ENCODE measurements at places on chromosomes 5 and 9. TPM values are rescaled to one million over a fixed set of nuclear protein-coding genes. Genes with fewer than 3 reads are reported as not detected.

Gene CD74
- 477 TPM for total RNA-seq

Gene DAP
- 54.5 TPM for total RNA-seq

Gene HTR4
- total RNA-seq, result not detected

Gene ARID3C
- not detected for total RNA-seq

DNA sequence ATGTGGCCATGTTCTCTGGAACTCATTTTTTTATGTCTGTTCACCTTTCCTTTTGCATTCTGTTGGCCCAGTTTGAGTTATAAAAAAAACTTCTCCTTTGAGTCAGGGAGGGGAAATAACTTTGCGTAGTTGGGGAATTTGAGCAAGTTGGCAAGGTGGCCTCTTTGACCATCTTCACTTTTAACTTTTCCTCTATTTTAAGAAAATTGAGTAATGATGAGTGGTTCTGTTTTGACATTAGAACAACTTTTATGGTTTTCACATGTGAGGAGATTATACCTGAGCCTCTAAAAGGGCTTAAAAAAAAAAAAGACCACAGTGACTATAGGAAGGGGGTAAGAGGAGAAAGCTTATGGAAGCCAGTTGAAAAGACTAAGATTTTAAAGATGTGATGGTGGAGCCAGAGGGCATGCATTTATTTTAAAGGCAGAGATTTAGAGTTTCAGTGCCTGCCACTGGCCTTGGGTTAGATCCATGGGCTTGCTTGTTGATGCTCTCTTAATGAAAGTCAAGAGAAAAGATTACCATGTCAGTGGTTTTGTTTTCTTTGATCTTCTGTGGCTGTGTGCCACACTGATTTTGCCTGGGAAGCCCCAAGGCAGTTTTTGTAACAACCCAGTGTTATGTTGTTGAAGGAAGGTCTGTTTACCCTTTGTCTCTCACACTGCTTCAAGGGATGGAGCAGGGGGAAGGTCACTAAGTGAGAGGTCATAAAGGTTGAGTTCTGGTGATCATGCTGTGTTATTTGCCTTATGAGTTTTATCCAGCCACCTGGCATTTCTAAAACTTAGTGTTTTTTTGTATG lies 219.7 kb upstream of the CD180 start:
- no peak for DNase-seq
- peak overlapping the region; percentile 41 for H3K27ac ChIP-seq
- peaks cover 8% of the 10 kb centered on the region for H3K4me1 ChIP-seq
- H3K4me3 ChIP-seq, result no peak overlapping the region
- H3K36me3 ChIP-seq, result peaks cover 2% of the 10 kb centered on the region

GRCh38 chr9:90773617-90774016 lies 28.0 kb upstream of the SYK start:
- no peak for DNase-seq
- H3K4me1 ChIP-seq, result no peaks in the 10 kb centered on the region
- peaks cover 39% of the 10 kb centered on the region for H3K27me3 ChIP-seq
- H3K27ac ChIP-seq, result no peak overlapping the region

DNA sequence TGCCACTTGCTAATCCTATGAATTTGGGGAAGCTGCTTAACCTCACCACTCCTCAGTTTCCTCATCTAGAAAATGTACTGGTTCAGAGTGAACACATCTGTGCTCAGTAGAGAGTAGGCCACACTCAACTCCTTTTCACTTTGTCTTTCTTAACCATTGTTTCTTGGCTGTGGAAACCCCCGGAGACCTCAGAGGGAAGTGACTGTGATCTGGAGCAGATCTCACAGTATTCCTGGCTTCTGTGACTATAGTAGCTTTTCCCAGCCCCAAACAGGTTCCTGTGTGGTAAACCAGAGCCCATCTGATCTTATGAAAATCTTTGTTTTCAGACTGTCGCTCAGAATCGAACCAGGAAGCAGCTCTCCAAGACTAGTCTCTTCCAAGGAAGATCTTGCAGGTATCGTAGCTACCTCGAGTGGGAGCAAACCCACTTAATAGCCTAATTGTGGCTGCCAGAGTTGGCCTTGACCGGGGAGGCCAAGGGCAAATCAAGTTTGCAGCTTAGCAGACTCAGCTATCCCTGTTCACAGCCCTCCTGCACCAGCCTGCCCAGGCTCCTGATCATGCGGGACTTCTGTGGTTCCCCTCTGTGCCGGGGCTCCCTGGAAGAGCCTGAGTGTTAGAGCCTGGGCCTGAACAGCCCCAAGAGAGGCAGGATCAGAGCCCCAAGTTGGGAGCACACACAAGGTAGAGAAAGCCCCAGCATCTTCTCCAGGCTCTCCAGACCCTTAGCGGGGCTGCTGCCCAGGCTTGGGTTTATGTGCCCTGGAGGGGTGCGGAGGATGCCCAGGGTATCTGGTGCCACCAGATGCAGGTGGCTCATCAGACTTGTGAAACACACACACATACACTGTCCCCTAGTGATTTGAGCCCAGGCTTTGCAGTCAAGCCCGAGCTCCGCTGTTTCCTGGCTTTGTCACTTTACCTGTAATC lies 52.2 kb upstream of the ANGPTL2 start:
- no peaks in the 10 kb centered on the region for H3K4me1 ChIP-seq
- no peak for DNase-seq
- no peaks in the 10 kb centered on the region for H3K27me3 ChIP-seq
- H3K27ac ChIP-seq, result peak overlapping the region; percentile 85

- H3K4me1 ChIP-seq, result peaks cover 34% of the 10 kb centered on the region
- no peak for DNase-seq
- peak overlapping the region; percentile 25 for H3K4me3 ChIP-seq
- no peaks in the 10 kb centered on the region for H3K36me3 ChIP-seq
These were observed 6.6 kb downstream of the TJP2 start for GRCh38 chr9:69180670-69181069.

DNA sequence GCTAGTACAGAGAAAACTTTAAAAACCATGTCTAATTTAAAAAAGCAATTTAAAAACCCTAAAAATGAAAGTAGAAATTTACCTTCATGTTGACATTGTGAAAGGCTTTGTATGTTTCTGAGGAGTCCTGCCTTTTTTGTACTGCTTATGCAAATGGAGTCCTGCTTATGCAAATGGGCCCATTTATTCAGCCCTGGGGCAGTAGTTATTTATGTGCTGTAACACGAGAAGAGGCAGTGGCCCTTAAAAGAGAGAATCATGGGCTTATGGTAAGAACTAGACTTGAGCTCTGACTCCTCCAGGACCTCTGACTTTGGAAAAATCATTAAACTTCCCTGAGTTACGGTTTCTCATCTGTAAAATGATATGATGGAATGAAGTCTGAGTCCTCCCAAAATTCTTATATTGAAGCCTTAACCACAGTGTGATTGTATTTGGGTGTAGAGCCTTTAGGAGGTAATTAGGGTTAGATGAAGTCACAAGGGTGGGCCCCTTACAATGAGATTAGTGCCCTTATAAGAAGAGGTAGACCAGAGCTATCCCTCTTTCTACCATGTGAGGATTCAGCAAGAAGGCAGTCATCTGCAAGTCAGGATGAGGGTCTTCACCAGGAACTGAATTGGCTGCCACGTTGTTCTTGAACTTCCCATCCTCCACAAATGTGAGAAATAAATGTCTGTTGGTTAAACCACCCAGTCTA lies 447.8 kb upstream of the CD180 start:
- H3K36me3 ChIP-seq, result no peaks in the 10 kb centered on the region
- no peak overlapping the region for H3K27ac ChIP-seq
- H3K4me3 ChIP-seq, result no peak overlapping the region
- no peak for DNase-seq
- H3K27me3 ChIP-seq, result peaks cover 16% of the 10 kb centered on the region

DNA sequence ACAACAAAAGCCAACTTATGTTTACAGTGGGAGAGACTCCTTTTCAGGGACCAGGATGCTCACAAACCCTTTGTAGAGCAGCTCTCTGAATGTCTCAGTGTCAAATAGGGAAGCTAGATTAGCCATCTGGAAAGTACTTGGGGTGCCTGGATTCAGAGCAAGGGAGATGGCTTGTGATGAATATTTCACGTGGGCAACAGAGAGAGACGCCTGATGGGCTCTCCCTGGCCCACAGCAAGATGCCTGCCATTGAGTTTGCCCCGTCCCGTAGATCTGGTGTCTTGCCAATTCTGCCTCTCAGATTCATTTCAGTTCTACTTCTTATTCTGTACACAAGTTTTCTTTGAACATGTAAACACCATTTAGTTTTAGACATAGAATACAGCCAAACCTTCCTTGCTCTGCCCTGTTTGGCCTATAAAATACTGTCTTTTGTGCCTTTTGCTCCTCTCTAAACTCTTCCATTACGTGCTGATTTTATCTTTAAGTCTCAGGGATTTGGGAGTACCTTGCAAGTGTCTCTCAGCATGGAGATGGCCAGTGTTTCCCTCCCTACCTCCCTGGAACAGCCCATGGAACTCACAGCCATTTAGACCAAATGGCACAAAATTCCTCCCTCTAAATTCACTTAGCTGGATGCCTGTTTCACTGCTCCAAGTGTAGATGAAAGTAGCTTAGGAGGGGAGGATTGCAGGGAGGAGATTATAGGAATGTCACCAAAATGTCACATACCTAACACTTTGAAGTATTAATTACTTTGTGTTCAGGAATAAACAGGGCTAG lies 234.3 kb downstream of the SAXO1 start:
- H3K27ac ChIP-seq, result no peak overlapping the region
- no peaks in the 10 kb centered on the region for H3K36me3 ChIP-seq
- DNase-seq, result no peak
- no peak overlapping the region for H3K4me3 ChIP-seq
- no peaks in the 10 kb centered on the region for H3K4me1 ChIP-seq

Gene SEPTIN8
- 8.0 TPM for total RNA-seq

Gene PPP6C
- total RNA-seq, result 34.3 TPM

Gene NTNG2
- 3.3 TPM for total RNA-seq
